NCI-H69 (cell line): ENCODE measurements at places on chromosomes 11 and 22.
A peak's percentile ranks its signal among the peaks of the same experiment; 100 is the strongest.

DNA sequence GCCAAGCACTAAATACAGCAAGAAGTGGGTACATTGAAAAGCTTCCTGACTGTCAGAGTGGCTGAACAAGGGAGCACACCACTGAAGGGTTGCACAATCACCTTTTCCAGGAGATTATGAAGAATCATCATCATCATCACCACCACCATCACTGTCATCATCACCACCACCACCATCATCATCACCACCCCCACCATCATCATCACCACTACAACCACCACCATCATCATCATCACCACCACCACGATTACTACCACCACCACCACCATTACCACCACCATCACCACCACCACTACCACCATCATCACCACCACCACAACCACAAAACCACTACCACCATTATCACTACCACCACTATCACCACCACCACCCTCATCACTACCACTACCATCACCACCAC is 147.9 kb upstream of the TBCEL start:
- no peak for DNase-seq

DNA sequence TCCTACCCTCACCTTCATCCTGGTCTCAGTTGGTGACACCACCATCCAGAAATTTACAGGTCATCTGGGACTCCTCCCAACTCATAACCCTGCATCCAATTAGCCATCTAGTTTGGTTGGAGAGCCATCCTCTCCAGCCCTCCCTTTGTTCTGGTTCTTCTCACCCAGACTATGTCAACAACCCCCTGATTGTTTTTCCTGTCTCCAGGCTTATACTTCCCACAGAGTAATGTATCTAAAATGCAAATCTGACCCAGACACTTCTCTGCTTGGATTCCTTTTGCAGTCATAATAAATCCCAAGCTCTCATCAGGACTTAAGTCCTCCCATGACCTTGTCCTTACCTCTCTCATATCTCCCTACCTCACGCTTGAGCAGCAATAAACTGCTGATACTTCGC is 3.0 kb downstream of the TTC12 start:
- DNase-seq = peak; percentile 99

DNA sequence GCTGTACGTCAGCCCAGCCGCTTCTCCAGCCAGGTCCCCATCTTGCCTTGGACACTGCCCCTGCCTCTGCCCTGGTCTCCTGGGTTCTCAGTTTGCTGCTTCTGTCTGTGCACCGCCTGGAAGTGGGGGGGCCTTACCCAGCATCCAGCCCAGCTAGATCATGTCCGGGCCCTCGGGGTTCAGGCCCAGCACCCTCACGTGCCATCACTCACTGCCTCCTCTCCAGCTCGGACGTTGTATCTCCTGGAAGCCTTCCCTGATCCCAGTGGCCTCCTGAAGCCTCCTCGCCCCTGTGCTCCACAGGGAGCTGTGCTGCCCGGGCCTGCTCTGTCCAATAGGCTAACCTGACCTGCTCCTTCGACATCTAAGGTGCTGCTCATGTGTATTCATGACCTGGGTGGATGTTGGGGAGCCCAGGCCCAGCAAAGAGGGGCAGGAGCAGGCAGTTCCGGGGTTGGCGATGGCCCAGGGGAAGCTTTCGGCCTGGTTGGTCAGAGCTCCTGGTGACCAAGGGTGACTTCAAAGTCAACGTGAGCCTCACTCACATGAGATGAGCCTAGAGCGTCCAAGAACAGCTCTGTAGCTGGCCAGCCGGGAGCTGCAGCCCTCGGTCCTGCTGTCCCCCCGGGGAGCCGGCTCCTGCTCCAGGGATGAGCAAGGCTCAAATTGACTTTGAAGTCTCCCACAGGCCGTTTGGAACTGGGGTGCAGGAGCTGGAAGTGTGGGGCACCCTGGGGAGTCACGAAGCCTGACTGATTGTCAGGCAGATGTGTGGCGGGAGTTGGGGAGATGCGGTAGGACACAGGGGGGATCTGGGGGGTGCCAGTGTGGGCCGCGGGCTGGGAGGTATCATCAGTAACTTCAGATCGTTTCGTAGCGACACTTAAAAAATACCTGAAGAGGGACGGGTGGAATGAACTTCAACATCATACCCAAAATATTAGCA is 5.2 kb upstream of the ASCL2 start:
- no peak for DNase-seq

DNA sequence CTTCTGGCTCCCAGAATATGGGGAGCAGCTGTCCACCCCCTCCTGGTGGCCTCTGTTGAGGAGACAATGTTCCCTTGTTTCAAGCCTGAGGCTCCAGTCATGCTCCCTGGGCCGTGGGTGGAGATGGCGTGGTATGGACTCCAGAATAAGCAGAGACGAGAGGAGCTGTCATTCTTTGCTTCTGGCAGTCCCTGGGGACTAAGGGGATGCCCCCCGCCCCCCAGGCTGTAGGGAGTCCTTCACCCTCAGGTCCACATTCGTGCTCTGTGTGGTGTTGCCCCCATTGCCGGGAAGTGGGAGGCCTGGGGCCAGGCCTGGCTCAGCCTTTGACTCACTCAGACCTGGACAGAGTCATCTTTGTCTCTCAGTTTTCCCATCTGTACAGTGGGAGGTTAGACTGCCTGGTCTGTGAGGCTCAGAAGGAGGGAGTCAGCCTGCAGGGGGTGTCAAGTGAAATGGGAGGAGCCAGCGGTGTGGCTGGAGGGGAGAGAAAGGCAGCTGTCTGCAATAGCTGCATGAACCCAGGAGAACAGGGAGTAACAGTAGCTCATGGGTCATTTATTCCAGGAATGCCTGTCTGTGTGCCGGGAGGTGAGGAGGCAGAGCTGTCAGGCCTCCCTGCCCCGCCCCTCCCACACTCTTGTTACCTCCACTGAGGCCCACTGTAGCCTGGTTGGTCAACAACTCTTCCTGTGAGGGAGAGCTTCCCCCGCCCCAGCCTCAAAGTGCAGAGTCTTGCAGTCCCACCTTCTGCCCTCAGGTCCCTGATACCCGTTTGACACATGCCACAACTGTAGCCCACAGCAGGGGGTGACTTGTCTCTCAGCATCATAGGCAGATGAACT is 6.3 kb downstream of the ARHGEF17 start:
- peak; percentile 44 for DNase-seq
